RPMI7951 (cell line): ENCODE measurements at places on chromosomes 12 and 14.

DNA sequence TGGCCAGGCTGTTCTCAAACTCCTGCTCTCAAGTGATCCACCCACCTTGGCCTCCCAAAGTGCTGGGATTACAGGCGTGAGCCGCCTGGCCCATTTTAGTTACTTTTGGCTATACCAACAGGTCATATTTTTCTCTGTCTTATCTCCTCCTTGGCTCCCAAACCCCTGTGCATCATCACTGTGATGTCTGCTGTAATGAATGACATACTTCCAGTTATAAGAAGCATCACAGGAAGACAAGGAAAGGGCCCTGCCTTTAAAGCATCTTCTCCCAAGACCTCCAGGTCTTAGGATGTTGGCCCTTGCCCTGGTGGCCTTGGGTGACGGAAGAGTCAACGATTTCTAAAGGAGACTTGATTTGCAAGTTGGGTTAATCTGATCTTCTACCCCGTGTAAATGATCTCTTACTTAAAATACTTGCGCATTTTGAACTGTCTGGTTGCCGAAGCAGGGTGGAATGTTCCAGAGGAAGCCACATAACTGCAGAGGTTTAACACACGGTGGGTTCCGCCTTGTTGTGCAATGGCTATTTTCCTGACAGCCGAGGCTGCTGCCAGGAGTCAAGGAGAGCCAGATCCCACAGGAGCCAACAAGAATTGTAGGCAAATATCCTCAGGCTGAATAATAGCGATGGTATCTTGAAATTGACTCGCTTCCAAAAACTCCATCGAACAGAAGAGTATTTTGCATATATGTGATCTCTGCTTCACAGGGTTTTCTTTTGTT is 55.7 kb upstream of the PLXNC1 start:
- peak; percentile 17 for DNase-seq

DNA sequence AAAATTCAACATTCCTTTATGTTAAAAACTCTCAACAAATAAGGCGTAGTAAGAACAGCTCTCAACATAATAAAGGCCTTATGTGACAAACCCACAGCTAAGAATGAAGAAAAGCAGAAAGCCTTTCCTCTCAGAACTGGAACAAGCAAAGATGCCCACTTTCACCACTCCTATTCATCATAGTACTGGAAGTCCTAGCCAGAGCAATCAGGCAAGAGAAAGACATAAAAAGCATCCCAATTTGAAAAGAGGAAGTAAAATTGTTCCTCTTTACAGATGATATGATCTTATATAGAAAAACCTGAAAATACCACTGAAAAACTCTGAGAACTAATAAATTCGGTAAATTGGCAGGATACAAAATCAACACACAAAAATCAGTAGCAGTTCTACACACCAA is 52.1 kb downstream of the STON2 start:
- DNase-seq, result no peak

GRCh38 chr14:101044741-101045140 is 141.2 kb upstream of the RTL1 start:
- no peak for DNase-seq

GRCh38 chr14:24327303-24327702 is 7.6 kb downstream of the ADCY4 start:
- no peak for DNase-seq

- no peak for DNase-seq
Measured at GRCh38 chr14:56959869-56960268, 149.6 kb upstream of the OTX2 start.

DNA sequence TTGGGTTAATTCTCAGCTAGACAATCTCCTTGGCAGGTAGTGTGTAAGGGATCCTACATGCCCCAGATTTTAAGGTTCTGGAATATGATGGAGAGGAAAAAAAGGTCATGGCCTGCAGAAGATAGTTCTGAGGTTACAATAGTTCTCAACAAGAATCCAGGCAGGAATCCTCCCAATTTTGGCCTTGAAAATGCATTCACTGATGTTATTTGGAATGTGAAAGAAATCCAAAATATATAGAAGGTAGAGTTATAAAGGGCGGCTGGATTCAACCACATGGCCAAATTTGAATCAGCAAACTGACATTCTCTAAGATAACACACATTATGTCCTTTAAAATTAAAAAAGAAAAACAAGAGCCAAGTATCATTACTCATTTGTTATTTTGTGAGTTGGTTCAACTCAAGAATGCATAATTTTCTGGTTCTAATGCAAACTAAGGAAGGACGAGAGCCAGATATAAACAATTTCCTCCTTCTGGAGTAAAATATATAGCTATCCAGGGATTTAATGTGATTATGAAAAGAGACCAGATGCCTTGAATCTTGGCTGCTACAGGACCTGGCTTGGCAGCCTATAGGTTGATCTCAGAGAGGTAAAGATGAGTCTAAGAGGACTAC is 177.0 kb upstream of the G2E3 start:
- DNase-seq, result no peak

- no peak for DNase-seq
Measured at GRCh38 chr14:98186140-98186539, 1085.9 kb downstream of the BCL11B start.

DNA sequence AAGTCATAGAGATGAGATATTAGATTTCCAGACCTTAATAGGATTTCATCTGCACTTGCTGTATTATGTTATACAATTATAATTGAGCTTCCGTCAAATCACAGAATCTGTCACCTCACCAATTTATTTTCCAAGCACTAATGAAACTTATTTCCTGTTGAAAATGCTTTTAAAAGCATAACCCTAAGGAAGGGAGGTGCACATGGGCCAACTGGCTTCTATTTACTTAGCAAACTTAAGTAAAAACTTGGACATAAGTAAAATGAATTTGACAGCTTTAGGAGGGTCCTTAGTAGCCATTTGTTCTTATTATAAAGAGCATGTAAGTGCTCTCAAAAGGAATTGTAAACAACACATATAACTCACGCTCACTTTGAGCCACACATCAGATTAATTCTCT is 462.2 kb upstream of the TMPO start:
- no peak for DNase-seq

- DNase-seq, result no peak
Measured at GRCh38 chr14:66717561-66718140, 209.7 kb downstream of the GPHN start.

DNA sequence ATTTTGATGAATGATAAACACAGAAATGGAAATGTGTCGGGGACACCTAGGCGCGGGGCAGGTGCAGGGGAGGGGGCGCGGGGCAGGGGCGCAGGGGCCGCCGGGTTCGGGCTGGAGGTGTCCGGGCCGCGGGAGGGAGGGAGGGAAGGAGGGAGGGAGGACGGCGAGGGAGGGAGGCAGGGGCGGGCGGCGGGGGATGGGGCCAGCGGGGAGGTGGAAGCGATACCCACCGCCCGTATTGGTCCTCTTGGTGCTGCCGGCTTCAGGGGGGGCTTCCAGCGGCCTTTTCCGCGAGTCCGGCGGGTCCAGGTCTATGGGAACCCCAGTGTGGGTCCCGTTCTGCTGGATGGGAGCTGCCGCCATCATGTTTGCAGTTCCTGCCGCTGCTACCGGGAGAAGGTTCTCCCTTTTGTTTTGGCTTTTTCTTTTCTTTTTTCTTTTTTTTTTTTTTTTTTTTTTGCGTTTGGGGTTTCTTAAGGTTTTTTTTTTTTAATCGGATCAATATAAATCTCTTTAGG is 703 bp downstream of the NOVA1 start:
- DNase-seq, result no peak

DNA sequence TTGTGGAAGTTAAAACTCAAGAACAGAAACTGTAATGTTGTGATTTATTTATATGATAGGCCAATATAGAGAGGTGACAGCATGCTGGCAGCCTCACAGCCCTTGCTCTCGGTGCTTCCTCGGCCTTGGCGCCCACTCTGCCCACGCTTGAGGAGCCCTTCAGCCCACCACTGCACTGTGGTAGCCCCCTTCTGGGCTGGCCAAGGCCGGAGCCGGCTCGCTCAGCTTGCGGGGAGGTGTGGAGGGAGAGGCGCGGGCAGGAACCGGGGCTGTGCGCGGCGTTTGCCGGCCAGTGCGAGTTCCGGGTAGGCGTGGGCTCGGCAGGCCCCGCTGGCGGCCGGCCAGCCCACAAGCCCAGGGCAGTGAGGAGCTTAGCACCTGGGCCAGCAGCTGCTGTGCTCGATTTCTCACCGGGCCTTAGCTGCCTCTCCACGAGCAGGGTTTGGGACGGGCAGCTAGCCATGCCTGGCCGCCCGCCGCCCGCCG is 65.8 kb upstream of the SLC8A3 start:
- DNase-seq, result peak; percentile 54

DNA sequence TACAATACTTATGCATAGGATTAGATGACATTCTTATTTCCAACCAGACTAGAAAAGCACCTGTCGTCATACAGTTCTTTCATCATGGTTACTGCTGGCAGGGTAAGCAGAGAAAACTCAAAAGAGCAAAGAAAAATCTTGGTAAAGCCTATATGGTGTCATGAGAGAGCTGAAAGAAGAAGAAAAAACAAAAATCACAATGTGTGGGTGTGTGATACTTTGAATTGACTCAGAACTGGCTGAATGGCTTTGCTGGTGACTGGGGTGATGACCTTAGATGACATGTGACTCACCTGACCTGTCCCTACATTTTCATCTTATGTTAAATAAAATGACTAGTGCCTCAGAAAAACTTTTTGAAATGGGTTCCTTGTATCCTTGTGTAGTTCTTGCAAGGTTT is 278.1 kb upstream of the LMO3 start:
- DNase-seq, result no peak

DNA sequence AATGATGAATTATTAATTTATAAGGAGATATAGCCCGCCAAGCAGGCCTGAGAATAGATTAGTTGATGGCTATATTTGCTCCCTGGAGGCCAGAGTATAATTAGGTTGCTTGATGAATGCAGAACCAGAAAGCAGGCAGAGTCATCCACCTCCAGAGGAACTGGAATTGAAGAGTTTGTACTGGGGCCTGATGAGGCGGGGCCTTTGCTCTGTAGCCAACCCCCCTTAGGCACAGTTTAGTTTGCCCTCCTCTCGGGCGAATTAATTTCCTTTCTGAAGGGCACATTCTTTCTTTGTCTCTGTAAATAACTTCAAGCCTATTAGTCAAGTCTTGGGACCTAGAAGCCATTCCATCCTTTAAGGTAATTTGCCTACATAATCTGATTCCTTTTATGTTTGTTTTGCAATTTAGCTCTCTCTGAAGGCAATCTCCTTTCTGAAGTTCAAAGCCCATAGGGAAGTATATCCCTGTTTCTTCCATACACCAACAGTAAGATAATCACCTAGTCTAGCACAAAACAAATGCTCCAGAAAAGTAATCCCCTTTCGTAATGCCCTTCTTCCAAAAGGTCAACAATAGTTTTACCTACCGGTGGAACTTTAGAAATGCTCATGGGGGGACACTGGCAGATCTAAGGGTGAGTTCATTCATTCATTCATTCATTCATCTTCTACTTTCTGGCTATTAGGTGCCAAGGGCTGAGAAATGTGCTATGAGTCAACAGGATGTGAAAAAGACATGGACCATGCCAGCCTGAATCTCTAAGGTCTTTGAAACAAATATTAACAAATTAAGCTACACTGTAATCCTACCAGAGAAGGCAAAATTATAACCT is 84.8 kb upstream of the NUDT4 start:
- DNase-seq, result peak; percentile 2

DNA sequence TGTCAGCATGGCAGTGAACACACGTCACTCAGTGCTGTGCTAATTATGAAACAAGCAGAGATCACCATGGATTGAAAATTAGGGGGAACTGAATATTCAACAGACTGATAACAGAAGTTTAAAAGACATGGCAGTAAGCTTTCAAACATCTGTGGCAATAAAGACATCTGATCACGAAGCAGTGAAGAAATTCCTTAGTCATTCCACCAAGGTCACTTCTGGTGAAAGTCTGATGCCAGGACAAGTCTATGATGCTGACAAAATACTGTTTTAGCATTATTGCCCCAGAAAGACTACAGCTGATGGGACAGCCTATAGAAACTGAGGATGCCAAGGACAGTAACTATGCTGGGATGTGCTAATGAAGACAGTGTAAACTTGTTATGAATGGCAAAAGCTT is 126.9 kb upstream of the RBM19 start:
- DNase-seq, result no peak

GRCh38 chr12:132133952-132134652 is 10.0 kb downstream of the DDX51 start:
- no peak for DNase-seq

DNA sequence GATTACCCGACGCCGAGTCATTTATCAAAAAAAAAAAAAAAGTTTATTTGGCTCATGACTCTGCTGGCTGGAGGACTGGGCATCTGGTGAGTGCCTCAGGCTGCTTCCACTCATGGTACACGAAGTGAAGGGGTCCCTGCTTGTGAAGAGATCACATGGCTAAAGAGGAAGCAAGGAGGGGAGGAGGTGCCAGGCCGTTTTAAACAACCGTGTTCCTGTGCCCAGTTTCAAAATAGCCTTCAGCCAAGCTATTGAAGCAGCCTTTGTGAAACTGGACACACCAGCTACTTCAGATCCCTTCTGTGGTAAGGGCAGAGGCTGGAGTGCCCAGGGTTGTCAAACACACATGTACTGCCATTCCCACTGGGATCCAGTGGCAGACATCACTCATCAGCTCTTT is 7.6 kb downstream of the POP5 start:
- DNase-seq, result no peak

DNA sequence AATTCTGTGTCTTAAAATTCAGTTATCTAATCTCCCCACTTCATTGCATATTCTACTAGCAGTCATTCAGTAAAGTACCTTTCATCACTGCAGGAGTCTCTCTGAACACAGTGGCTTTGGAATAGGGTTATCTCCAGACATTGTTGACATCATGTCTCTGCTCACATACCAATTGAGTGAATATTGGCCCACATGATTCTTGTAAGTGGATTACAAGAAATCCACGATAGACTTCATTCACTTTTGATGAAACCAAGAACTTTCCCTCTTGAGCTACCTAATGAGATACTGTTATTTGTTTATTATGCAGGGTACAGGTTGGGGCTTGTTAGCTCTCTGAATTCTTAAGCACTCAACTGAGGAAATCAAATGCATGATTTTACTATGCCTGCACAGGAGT is 284.9 kb downstream of the RAD51B start:
- no peak for DNase-seq

DNA sequence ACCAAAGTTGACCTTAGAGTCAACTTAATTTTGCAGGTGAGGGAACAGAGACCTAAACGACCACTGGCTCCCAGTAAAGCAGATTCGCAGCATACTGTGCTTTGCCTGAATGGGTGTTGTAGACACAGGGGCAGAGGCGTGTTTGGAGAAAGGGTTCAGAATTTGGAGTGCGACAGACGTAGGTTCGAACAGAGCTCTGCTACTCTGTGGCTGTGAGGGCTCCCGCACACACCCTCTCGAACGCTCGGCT is 243 bp upstream of the TOMM20L start:
- no peak for DNase-seq

DNA sequence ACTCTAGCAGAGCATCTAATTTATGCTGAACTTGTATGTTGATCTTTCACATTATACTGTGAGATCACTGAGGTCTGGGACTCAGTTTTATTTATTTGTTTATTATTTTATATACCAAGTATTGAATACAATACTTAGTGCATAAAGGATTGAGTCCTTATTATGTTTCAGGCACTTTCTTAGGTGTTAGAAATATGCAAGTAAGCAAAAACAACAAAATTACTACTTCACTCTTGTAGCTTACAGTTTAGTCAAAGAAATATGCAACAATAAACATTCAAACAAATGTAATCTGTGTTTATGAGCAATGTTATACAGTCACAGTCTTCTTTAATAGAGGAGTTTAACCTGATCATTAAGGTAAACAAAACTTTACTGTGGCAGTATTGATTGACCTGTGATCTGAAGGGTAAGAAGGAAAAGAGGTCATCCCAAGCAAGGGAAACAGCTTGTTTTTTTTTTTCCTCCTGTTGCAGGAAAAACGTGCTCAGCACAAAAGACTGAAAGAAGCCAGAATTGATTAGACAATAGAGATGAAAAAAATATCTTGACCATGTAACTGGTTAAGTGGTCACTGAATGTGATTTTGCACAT is 990.7 kb downstream of the TRHDE start:
- no peak for DNase-seq
